ENCODE measurements at places on chromosomes 16 and 17. TPM values are rescaled to one million over a fixed set of nuclear protein-coding genes. Genes with fewer than 3 reads are reported as not detected.

DNA sequence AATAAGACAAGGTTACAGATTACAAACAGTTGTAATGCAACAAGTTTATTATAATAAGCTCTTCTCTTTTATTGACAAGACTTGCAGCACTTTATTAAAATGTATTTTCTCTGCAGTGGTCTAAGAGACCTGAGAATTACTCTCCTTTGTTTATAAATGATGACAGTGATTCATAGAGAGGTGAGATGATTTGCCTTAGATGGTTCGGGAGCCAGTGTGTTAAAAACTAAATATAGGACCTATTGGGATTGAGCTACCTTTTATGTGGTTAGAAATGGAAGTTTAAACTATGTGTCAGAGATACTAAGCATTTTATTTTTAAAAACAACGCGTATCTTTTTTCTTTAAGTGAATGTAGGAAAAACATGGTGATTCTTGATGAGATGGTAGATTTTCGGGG, 2.9 kb upstream of the KRTAP3-3 start:
- no peaks in the 10 kb centered on the region for H3K27me3 ChIP-seq
- no peaks in the 10 kb centered on the region for H3K4me1 ChIP-seq
- H3K27ac ChIP-seq: no peak overlapping the region

DNA sequence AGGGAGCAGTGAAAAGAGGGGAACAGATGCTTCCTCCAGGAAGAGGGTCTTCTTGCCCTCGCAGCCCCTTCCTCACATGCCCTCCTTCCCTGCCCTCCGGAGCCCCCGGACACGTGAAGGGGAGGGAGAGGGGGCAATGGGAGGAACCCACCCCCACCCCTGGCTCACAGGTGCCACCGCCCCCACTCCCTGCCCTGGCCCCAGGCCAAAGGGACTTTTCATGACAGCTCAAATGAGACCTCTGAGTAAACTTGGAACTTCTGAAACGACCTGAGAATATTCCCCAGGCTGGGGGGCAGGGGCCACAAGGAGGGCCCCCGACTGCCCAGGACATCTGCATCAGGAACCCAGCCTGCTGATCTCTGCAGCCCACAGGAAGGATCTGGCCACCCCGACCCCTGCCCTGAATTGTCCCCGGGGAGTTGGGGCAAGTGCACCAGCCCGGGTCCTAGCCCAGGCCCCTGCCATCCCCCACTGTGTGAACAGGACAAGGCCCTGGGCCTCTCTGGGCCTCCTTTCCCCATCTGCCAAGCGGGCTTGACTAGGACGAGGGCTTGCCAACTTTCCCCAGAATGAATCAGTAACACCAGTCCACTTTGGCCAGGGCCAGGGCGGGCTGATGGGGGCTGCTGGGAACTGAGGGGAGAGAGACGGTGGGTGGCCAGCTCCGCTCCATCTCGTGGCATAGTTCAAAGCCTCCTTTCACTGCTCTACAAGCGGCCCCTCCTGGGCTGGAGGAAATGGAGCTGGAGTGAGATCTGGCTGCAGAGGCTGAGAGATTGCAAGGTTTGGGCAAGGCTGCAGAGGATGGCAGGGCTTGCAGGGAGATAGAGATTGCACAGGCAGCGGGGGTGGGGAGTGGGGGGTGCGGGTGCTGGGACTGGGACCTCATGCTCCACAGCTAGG, 3.8 kb downstream of the IL21R start:
- no peak for DNase-seq
- no peak overlapping the region for H3K4me3 ChIP-seq
- H3K27me3 ChIP-seq: no peaks in the 10 kb centered on the region
- H3K4me1 ChIP-seq: no peaks in the 10 kb centered on the region

DNA sequence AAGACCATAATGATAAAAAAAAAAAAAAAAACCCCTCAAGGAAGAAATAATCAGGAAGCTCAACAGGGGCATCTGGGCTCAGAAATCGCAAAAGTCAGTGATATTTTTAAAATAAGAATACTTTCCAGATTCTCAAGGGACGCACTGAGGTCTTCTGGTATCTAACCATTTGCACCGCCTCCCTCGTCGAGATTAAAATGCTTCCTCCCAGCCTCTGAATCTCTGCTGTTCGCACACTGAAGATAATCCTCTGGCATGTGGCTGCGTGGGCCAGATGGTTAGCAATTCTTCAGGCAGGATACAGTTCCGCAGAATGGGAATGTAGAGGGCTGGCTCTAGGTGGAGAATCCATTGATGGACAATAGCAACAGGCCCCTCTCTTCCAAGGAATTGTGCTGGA, 211.7 kb upstream of the CDH5 start:
- DNase-seq: no peak
- no peaks in the 10 kb centered on the region for H3K27me3 ChIP-seq
- no peaks in the 10 kb centered on the region for H3K36me3 ChIP-seq
- no peak overlapping the region for H3K4me3 ChIP-seq
- H3K27ac ChIP-seq: no peak overlapping the region

The RUNDC3A gene
- total RNA-seq: 0.68 TPM

The MYH8 gene
- 0.05 TPM for total RNA-seq

The C16orf89 gene
- total RNA-seq: 6.6 TPM

DNA sequence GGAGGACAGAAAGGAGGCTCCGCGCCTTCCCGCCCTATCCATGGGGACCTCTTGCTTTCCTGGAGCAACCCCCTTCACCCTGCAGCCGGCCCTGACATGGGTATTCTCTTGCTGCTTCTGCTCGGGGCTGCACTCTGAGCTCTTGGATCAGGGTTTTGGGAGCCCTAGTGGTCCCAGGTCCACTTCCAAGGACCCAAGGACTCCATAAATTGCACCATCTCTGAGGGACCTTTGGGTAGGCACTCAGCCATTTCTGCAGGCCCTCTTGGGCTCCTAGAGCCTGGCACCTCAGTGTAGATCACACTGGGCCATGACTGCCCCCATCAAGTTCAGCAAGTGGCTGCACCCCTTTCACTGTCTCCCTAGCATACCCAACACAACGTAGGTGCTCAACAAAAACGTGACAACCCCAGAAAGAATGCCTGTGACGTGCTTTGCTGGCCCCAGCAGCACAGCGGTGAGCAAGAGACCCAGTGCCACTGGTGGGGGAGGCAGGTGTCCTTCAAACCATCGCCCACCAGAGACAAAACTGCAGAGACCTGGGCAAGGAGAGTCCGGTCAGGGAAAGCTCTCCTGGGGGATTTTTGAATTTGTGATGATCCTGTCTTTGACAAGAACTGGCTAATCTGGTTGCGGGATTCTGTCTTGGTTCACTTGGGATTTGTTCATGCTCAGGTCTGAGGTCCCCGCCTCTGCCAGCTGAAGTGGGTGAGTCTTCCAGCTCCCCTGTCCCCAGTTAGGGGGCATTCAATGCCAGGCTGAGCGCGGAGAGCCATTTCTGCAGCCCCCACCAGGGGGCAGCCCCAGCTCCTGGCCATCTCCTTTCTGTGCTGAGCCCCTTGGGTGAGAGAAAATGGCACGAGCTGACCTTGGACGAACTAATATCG, 2.5 kb upstream of the RAB11FIP4 start:
- no peaks in the 10 kb centered on the region for H3K4me1 ChIP-seq
- H3K27ac ChIP-seq: no peak overlapping the region
- H3K36me3 ChIP-seq: no peaks in the 10 kb centered on the region
- H3K27me3 ChIP-seq: peaks cover 4% of the 10 kb centered on the region

The MOSMO gene
- 21.0 TPM for total RNA-seq

DNA sequence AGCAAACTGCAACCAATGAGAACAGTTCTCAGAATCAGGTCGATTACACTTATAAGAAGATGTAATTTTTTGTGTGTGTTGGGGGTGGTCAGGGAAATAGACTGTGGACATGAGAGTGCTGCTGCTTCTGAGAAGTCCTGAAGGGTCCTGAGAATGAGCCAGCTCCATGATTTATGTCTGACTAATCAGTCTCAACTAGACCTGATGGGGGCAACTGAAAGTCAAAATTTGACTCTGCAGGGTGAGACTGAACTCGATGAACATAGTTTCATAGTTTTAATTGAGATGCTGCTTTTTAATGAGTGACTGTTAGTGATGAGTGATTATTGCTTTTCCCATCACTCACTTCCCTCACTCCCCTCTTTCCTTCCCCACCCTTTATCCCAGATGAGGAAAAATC, 37.3 kb downstream of the SMARCE1 start:
- no peak overlapping the region for H3K27ac ChIP-seq
- no peak for DNase-seq
- H3K27me3 ChIP-seq: no peaks in the 10 kb centered on the region
- H3K4me3 ChIP-seq: no peak overlapping the region
- no peaks in the 10 kb centered on the region for H3K4me1 ChIP-seq

DNA sequence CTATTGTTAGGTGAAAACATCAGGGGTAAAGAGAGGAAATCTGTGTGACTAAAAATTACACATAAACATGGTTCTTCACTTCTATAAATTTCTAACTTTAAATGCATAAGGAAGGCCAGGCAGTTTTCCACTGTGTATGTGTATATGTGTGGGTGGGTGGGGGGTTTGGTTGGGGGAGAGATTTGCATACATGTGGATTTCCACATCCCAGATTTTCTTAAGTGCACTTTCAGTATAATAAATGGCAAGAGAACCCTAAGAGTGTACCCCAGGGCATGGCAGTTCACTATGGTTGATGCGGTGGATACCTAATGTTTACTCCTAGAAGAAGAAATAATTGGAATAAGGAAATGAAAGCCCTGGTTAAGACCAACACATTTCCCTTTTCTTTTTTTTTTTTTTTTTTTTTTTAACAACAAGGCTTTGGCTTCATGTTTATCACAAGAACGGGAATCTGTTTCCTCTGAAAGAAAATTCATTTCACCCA, 451.8 kb upstream of the CCL2 start:
- H3K27ac ChIP-seq: no peak overlapping the region
- no peak for DNase-seq
- no peaks in the 10 kb centered on the region for H3K4me1 ChIP-seq
- H3K36me3 ChIP-seq: no peaks in the 10 kb centered on the region
- H3K4me3 ChIP-seq: no peak overlapping the region
- H3K27me3 ChIP-seq: no peaks in the 10 kb centered on the region

- no peak overlapping the region for H3K27ac ChIP-seq
- no peaks in the 10 kb centered on the region for H3K4me1 ChIP-seq
- no peak for DNase-seq
- H3K27me3 ChIP-seq: no peaks in the 10 kb centered on the region
- no peak overlapping the region for H3K4me3 ChIP-seq
- H3K36me3 ChIP-seq: no peaks in the 10 kb centered on the region
Measured at GRCh38 chr16:53530741-53531140, 27.7 kb upstream of the AKTIP start.
